ENCODE measurements at places on chromosomes 6 and 20. TPM values are rescaled to one million over a fixed set of nuclear protein-coding genes. Genes with fewer than 3 reads are reported as not detected.

SPTLC3 gene
- total RNA-seq, result 2.8 TPM

OR2H2 gene
- total RNA-seq, result not detected

PROKR2 gene
- not detected for total RNA-seq

SIRPD gene
- total RNA-seq, result not detected

TBXT gene
- not detected for total RNA-seq
